Hematopoietic multipotent progenitor cell treated with erythropoietin and hydrocortisone succinate and interleukin-3 and kit ligand, for 4 days (in vitro differentiated cells): ENCODE measurements at places on chromosomes 7 and 10.

DNA sequence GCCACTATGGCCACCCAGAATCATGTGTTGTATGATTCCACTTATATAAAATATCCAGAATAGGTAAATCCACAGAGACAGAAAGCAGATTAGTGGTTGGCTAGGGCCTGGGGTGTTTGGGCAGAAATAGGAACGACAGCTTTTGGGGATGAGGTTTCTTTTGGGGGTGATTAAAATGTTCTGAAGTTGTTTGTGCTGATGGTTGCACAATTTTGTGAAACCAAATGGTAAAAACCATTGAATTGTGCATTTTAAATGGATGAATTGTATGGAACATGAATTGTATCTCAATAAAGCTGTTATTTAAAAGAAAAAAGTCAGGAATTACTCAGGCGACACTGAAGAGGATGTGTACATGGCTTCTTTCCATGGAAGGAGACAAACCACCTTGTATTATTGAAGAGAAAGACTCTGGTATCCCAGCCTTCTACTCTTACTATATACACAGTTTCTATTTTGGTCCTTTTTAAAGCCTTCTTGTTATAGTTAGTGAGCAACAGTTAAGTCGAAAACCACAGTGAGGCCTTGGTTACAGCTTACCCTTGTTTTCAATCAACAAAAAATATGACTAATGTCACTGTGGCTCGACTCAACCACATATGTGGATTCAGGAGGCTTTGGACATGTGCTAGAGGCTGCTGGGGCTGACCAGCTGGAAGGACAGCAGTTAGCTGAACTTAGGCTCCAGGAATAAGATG lies 57.1 kb upstream of the KMT2E start:
- peak; percentile 56 for DNase-seq

GRCh38 chr7:87609916-87610315 lies 9.2 kb upstream of the ABCB1 start:
- DNase-seq, result no peak

DNA sequence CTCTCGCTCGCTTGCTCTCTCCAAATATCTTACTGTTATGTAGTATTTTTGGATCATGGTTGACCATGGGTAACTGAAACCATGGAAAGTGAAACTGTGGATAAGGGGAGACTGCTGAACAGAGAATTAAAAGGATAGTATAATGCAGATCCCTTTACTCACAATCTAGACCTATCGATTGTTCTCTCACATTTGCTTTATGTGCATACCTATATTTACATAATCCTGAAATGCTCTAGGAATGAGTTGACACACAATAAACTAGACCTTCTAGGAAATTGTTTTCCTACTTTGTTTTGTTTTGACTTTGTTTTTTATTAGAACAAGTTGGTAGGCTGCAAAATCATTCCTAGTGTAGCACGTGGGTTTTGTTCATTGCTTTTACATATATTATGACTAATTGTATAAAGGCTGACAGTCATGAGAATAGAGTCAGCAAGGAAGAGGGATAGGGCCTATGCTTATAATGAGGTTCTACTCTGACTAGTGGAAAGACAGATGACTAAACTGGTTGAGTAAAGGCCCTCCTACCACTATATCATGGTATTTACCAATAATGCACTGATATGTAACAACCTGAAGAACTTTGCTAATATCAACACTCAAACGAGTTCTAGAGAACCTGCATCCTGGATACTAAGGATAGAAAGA lies 175.3 kb upstream of the TARP start:
- no peak for DNase-seq

GRCh38 chr7:28266402-28266801 lies 85.8 kb upstream of the JAZF1 start:
- no peak for DNase-seq

DNA sequence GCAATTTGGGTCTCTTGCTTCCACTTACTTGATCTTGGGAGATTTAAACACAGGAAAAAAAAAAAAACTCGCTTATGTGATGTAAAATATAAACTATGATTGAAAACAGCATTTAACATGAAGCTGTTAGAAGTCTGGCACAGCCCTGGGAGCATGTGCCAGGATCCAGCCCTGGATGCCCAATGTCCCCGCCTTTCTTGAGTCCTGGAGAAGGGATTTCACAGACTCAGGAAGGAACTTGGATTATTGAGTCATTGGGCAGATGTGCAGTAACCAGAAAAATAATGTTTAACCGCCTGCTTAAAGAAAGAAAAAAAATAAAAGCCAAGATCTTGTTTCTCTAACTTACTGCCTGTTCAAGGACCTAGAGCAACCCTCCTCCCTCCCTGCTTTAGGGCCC lies 3.7 kb upstream of the JCAD start:
- DNase-seq, result no peak

DNA sequence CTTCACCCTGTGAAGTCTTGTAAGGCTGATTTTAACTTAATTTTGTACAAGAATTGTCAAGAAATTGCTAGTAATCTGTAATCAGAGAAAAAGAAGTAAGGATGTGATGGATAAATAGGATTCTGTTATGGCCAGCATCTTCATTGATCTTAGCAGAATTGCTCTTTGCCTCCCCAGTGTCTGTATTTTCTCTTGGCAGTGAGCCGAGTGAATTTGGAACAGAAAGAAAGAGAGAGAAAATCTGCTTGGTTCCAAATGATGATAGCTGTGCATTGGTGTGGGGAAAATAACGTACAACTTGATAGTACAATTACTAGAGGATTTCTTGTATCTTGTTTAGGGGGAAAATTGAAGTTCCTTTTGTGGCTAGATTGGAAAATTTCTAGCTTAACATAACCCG lies 34.6 kb downstream of the VTI1A start:
- no peak for DNase-seq

- DNase-seq, result peak; percentile 68
Measured at GRCh38 chr10:21406595-21407193, 118.8 kb downstream of the SKIDA1 start.

- no peak for DNase-seq
Measured at GRCh38 chr7:386385-386784, 96.4 kb downstream of the FOXL3 start.

DNA sequence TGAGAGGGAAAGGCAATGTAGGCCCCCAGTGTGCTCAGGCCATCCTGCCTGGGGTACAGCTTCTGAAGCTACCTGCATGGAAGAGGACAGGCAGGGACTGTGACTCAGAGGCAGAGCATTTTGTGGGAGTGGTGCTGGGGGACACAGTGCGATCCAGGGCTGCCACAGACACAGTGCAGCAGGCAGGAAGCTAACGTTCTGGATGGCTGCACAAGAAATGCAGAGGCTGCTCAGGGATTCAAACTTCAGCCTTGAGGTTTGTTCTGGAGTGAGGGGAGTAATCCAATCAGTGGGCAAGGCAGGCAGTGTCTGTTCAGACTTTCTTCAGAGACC lies 648.0 kb upstream of the IGFBP3 start:
- DNase-seq, result no peak

DNA sequence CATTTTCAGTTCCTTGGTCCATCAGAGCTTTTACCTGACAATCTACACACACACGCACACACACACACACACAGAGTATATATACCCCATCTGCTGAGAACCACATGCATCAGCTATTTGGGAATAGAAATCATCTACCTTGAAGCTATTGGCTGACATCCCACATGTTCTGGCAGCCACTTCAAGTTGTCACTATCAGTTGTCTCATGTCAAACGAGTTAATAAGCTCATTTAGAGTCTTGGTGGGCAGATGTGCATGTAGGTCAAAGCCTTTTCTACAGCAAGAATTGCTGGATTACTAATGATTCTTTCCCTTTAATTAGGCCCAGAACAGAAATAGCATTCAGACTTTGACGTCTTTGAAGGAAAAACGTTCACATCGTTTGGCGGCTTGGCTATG lies 36.8 kb downstream of the COL28A1 start:
- DNase-seq, result no peak

GRCh38 chr10:59465088-59465487 lies 102.7 kb upstream of the FAM13C start:
- peak; percentile 4 for DNase-seq

DNA sequence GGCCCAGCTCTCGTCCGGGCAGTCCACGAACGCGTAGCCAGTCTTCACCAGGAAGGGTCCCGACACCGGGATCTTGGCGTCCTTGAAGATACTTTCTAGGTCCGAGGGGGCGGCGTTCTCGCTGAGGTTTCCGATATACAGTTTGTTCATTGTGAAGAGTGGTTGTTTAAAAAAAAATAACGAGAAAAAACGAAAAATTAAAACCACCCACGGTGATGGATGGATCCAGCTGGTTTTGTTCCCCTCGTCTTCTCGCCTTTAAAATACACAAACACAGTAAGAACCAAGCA lies 385 bp downstream of the IGF2BP3 start:
- DNase-seq, result no peak

DNA sequence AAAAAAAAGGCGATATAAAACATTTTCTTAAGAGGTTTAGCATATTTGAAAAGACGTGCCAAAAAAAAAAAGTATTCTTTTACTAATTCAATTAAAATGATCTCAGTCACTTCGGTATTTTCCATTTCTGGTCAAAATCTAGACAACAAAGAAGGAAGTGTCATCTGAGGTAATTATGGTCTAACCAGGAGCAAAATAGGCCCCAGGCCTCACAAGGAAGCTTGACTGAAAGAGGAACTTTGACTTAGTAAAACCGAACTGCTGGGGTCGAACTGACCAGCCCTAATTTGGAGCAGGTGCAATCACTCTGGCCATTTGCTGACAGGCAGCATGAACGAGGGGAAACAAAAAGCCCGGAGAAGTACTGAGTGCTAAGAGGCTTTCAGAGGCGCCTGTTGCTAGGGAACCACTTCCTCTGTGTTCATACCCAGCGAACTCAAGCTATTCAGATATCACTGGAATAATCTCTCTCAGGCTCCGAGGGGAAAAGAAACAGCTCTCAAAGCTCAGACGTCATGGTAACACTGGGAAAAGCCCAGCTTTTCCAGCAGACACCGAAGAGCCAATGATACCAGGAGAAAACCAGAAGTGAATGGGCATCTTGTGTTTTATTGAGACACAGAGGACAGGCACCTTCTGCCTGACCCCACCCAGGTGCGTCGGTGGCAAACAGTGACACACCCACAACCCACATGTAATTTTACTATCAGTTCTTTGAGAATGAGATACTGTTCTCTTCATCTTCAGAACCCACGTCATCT lies 126.5 kb downstream of the FAM107B start:
- peak; percentile 82 for DNase-seq

DNA sequence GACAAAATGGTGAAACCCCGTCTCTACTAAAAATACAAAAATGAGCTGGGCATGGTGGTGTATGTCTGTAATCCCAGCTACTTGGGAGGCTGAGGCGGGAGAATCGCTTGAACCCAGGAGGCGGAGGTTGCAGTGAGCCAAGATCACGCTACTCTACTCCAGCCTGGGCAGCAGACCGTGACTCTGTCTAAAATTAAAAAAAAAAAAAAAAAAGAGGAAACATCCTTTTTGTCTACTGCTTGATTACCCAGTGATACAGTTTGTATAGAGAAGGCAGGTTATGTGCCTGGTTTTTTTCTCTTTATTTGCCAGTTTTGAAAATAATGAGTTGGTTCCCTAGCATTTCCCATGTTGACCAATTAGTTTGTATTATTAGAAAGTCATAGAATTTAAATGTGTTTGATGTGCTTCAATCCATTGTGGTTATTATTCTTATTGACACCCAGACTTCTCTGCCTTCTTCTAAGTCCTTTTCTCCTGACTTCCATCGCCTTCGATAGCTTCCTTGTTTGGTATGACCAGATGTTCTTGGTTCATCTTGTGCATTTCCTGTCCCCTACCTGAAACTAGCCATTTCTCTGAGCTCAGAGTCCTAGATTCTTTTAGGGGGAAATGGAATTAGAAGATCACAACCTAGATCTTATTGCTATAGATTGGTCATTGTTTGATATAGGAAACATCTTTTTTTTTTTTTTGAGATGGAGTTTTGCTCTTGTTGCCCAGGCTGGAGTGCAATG lies 43.2 kb downstream of the VKORC1L1 start:
- no peak for DNase-seq

GRCh38 chr7:36190447-36191291 lies 37.6 kb downstream of the EEPD1 start:
- no peak for DNase-seq

GRCh38 chr10:71269301-71270288 lies 49.5 kb upstream of the SLC29A3 start:
- no peak for DNase-seq

DNA sequence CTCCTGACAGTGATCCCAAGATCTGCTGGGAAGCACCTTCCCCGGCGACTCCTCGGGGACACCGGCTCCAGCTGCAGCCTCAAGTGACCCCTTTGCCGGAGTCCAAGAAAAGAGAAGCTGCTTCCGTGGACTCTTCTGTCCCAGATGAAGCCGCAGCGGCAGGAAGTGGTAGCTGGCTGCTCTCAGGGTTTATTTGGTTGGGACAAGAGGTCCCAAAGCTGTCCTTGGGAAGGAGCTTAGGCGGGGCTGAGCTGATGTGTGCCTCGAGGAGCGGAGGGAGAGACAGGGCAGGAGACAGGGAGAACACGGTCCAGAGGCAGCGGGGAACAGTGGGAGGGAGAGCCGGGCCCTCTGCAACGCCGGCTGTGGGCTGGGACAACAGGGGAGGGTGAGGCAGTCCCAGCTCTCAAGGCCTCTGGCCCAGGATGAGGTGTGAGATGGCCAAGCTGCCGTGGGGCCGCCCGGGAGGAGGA lies 13.1 kb upstream of the FAM20C start:
- no peak for DNase-seq

GRCh38 chr10:48607356-48608278 lies 2.7 kb upstream of the ARHGAP22 start:
- no peak for DNase-seq

DNA sequence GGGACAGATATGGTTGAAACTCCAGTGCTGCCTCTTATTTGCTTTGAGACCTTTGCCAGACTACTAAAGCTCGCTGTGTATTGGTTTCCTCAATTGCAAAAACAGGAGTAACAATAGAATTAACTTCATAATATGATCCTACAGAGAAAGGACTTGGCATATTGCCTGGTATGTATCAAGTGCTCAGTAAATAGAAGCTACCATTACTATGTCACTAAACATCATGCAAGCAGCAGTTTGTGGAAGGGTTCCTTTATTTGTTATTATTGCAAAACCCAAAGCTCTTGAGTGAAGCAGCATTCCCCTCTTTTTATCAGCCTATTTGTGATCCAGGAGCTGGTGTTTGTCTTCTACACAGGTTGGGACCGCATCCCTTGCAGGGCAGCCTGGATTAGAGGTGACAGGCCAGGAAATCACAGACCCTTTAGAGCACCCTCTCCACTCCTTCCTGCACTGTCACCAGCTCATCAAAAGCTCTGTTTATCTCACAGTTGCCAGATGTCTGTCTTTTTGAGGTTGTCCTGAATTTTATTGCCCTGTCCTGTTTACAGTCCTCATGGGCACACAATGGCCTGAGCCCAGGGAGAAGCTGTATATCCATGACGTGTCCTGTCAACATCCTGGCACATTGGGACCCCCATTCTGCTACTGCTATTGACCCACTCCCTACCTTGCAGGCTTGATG lies 121.5 kb downstream of the SNX10 start:
- DNase-seq, result no peak

DNA sequence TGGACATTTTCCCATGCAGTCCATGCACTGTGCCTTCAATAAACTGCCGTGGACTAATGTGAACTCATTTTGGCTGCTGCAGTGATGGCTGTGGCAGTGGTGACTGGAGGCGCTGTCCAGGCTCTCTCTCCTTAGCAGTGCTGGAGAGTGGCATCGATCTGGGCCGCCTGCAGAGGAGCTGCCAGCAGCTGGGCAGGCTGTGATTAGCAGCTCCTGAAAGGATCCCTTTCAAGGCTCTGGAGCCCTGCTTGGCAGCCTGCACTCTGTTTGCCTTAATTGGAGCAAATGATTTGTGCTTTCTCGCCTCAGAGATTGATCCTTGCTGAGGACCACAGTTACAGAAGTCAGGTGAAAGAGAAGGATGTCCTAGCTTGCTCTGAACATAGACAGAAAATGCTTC lies 130.1 kb upstream of the VWC2 start:
- no peak for DNase-seq
